ENCODE measurements at places on chromosomes 13 and 19.

DNA sequence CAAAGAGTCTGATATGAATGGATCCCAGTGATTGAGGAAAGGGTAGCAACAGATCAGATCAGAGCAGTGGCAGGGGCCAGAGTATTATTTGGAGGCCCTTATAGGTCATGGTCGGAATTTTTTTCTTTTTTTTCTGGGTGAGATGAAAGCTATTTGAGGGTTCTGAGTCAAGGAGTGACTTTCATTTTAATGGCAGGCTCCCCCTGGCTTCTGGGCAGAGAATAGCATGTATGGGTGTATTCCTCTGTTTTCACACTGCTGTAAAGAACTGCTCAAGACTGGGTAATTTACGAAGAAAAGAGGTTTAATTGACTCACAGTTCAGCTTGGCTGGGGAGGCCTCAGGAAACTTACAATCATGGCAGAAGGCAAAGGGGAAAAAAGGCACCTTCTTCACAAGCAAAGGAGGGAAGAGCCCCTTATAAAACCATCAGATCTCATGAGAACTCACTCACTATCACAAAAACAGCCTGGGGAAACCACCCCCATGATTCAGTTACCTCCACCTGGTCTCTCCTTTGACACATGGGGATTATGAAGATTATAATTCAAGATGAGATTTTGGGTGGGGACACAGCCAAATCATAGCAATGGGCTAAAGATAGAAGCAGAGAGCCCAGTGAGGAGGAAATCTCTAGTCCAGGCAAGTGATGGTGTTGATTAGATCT, 3.0 kb upstream of the SLC6A16 start:
- DNase-seq = no peak

GRCh38 chr13:113567681-113568080, 16.9 kb upstream of the TFDP1 start:
- DNase-seq = no peak

GRCh38 chr19:16943942-16944625, 55.3 kb downstream of the F2RL3 start:
- no peak for DNase-seq

- DNase-seq = no peak
These were observed 9.8 kb downstream of the ZGLP1 start for GRCh38 chr19:10299545-10300458.

GRCh38 chr13:97631158-97631557, 197.2 kb downstream of the RAP2A start:
- DNase-seq = no peak

- no peak for DNase-seq
These were observed 19.6 kb downstream of the MOB3A start for GRCh38 chr19:2076526-2076944.

DNA sequence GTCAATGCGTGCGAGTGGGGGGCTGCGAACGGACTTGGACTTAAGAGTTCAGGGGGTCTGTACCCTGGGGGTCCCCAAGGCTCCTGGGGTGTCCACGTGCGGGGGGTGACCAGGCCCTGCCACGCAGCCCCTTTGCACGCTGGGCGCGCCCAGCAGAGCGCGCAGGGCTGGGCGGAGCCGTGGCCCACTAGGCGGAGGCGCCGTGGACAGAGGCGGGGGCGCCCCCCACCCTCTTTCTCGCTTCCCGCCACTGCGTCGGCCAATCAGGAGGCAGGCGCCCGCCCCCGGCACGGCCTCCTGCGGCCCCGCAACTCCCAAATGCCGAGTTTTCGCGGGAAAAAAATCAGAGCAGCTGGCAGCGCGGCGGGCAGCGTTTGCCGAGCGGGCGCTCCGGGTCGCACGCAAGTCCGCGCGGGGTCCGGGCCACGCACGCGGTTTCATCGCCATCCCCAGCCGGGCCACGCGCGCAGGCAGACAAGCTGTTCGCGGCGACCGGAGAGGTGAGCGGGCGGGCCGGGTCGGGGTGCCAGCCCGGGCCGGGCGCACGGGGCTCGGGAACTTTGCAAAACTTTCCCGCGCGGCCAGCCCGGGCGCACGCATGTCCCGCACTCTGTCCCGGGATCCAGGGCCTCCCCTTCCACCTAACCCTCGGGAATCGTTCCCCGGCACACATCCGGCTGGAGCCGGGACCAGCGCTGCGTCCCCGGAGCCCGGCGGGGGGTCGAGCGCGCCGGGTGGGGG, at the start of gene UHRF1:
Gene UHRF1 (plus strand): TSS at position 346 of the 741 bp plus-strand sequence. CDS start 1,385 bp downstream, outside the sequence.
- DNase-seq = no peak

DNA sequence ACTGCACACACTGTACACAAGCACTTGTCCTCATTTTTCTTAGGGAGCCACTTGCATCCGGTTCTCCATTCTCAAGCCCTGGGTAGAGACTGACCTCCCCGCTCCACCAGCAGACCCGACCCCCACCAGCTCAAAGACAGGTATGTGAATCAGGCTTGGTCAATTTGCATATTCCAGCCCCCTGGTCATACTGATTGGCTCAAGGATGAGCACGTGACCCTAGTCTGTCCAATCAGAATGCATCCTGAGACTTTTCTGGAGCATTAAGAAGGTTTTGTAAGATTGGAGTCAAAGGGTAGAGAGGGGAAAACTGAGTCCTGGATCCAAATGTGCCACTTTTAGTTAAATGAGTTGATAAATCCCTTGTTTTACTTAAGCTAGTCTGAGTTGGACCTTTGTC, 34.1 kb downstream of the NOTCH3 start:
- no peak for DNase-seq

- no peak for DNase-seq
These were observed 2743.3 kb upstream of the PCDH20 start for GRCh38 chr13:64158908-64159307.

DNA sequence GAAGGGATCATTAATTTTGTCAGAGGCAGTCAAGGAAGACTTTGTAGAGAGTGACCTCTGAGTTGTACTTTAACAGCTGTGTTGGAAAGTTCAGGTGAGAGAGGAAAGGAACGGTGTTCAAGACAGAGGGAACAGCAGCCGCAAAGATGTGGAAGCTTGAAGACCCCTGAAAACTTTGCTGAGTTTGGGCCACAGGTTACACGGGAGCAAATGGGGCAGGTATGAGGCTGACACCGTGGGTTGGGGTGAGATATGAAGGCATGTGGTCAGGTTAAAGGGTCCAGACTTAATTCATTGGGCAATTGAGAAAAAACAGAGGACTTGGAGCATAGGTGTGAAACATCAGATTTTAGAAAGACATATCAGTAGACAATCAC, 72.0 kb upstream of the SERP2 start:
- DNase-seq = no peak

DNA sequence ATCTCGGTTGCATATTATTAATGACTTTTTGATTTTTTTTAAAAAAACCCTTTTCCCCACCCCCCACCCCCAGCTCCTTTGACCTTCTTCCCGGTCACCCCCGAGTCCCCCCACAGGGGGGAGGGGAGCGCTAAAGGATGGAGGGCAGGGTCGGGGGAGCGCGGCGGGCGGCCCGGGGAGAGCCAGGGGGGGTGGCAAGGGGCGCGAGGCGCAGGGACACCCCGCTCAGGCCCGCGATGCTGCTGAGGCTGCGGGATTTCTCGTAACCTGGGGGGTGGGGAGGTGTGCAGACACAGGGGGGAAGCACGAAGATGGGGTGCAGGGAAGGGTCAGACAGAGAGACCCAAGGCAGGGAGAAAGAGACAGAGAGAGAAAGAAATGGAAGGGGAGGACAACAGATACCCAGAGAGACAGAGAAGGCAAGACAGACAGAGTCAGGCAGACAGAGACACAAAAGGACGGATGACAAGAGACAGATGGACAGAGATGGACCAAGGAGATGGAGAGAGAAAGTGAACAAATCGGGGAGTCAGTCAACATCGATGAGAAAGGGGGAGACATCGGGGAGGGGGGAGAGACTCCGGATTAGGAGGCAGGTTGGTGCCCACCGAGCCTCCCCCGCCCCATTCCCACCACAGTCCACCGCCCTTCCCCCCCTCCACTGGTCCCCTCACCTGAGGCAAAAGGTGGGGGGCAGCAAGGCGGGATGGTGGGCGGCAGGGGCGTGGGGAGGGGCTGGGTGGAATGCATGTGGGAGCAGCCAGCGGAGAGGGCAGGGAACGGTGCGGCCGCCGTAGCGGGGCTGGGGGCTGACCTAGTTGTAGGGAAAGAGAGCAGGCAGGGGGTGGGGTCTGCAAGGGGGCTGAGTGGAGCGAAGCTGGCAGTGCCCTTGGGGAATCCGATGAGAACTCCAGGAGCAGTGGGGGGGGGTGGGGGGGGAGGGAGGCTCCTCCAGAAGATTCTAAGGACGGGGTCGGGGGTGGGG, 14.2 kb downstream of the KCNC3 start:
- no peak for DNase-seq

DNA sequence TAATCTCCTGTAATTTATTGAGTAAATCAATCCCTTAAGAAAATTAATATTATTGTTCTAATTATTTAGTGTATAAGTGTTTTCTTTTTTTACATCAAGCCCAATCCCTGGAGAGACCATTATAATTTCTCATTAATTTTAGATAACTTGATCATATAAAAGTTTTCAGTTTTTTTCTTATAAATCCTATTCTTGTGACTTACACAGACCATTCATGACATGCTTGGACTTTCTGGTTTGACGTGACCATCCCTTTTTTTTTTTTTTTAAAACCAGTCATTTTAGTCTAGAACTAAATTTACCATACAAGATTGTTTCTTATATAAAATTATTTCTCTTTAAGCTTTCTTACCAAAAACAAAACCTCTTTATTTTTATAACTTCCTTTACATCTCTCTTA, 5.4 kb upstream of the MTRF1 start:
- DNase-seq = no peak

GRCh38 chr13:101473458-101473857, 21.0 kb downstream of the ITGBL1 start:
- peak; percentile 63 for DNase-seq

DNA sequence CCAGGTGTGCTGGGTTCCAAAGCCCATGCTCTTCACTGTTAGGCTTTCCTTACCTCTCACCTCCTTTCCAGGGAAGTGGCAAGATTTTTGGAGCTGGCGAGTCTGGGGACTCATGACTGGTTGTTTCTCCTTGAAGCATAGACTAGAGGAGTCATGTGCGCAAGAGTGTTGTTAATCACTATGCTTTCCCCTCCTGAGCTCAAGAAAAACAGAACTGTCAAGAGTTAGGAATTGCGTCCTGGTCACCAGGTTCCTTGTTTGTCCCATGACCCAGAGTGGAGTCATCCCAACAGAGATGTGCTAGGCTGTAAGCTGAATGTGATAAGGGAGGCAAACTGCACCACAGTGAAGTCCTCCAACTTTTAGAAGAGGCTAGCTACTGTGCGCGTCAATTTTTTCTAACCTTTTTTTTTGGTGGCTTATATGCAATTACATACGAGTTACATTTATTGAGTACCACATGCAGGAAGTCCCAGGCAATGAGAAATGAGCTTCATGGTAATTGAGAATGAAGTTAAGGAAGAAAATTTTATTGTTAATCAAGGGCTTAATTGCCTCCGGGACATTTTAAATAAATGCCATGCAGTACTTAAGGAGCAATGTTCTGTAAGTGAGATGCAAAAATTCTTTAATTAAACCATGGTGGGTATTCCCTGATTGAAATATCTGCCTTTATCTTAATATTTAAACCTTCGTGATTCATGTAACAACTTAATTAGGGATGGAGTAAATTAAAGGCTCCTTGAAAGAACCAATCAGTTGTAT, 233.9 kb downstream of the ZIC5 start:
- DNase-seq = no peak

GRCh38 chr13:110836605-110836903, 78.3 kb downstream of the ANKRD10 start:
- DNase-seq = no peak

GRCh38 chr13:99555149-99555548, 53.9 kb downstream of the TM9SF2 start:
- DNase-seq = no peak

DNA sequence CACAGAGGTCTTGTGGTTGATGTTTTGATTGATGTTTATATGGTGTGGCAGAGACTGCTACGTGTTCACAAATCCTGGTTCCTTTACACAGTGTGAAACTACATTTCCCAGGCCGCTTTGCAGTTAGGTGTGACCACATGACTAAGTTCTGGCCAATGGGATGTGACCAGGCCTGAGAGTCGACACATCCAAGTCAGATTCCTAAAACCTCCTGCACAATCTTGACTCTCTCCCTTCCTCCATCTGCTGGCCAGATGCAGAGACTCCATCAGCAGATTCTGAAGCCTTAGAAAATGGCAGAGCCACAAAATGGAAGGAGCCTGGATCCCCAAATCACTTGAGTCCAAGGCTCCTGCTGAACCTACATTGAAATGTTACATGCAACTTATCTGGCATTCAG, 12.6 kb downstream of the CD37 start:
- no peak for DNase-seq

GRCh38 chr19:10929402-10929794, 787 bp downstream of the TIMM29 start:
- no peak for DNase-seq

GRCh38 chr13:72698164-72698563, 29.3 kb downstream of the MZT1 start:
- no peak for DNase-seq

DNA sequence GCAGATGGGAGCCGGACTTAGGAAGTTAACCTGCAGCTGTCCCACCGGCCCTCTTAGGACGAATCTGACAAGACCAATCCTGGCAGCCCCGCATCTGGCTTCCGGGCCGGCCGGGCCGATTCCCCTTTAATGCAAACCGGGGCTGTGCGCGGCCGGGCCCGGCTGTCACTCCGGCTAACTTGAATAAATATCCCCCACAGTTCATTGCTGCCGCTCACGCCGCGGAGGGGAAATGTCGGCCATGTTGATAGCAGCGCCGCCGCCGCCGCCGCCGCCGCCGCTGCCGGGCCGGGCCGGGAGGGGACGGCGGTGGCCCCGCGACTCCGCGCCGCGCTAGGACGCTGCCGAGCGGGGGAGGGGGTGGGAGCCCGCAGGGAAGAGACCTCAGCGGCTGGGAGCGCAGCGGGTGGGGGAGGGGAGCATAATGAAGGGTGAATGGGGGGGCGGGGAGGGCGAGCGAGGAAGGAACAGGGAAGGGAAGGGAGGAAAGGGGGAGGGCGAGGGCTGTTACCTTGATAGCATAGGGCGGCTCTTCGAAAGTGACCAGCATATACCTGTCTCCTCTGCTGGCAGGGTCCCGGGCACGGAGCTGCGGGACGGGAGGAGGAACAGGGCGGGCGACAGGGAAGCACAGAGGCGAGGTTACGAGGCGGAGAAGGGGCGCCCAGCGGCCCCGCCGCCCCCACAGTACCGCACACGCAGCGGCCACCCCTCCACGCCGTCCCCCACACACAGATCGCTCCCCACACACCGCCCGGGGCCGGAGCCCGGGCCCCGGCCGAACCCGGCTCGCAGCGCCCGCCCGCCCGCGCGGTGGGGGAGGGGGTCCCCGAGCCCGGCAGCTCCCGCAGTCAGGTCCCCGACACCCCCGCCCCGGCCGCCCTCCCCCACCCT, 1.1 kb downstream of the INTS6 start:
- DNase-seq = no peak

GRCh38 chr13:71806886-71807285, 60.1 kb downstream of the DACH1 start:
- DNase-seq = no peak

GRCh38 chr19:4583961-4584669, 24.6 kb upstream of the SEMA6B start:
- no peak for DNase-seq

Measured in AG04450 (cell line).